ENCODE measurements at places on chromosomes 2 and 18. TPM values are rescaled to one million over a fixed set of nuclear protein-coding genes. Genes with fewer than 3 reads are reported as not detected.

Gene PLA2R1
- 0.94 TPM for polyA plus RNA-seq

Gene DLGAP1
- polyA plus RNA-seq: 4.5 TPM

Gene ELAC1
- polyA plus RNA-seq: 20.6 TPM

Gene DUSP19
- polyA plus RNA-seq: 7.7 TPM

Gene TMEM182
- 3.8 TPM for polyA plus RNA-seq

Gene CPO
- 1.2 TPM for polyA plus RNA-seq

Gene KLF11
- 7.0 TPM for polyA plus RNA-seq

Gene ASAP2
- polyA plus RNA-seq: 41.0 TPM

Gene RAX
- polyA plus RNA-seq: not detected

Gene MSH2
- polyA plus RNA-seq: 105 TPM

Gene HNMT
- polyA plus RNA-seq: not detected

Gene CRYGC
- polyA plus RNA-seq: not detected

Gene GPR45
- 4.1 TPM for polyA plus RNA-seq

Gene TWIST2
- not detected for polyA plus RNA-seq

Gene C2orf66
- polyA plus RNA-seq: 1.4 TPM

Gene CTAGE1
- not detected for polyA plus RNA-seq

Gene FBXO41
- polyA plus RNA-seq: 6.7 TPM

Gene GCG
- not detected for polyA plus RNA-seq

Gene TANC1
- polyA plus RNA-seq: 0.44 TPM

Gene FRZB
- polyA plus RNA-seq: 3.5 TPM
